ENCODE measurements at places on chromosomes 11 and 22.

GRCh38 chr11:108913204-108913603 is 248.3 kb downstream of the DDX10 start:
- DNase-seq, result no peak

DNA sequence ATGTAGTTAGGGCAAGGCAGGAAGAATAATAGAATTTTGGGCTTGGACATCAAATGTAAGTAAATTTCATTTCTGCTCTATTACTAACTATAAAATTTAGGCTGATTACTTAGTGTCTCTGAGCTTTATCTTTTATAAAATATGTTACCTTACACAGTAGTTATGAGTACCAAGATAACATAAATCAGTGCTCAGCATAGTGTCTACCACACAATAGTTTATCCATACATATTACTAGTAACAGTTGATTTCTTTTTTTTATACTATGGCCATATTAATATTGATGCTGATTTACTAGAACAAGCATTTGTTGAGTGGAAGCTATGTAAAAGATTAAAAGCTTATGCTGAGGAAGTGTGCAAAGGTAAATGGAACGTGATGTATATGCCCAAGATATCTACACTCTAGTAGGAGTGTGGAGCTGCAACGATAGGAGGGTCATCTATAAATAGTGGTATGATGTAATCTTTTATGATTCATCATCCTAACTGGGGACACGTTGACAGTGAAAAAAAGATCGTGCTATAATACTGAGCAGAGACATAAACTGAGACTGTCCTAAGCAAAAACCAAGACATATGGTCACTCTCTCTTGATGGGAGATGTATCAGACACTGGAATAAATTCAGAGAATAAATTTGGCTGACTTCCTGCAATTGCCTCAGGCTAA is 8.7 kb upstream of the SLC5A12 start:
- DNase-seq, result no peak

GRCh38 chr11:36191941-36192340 is 97.3 kb downstream of the COMMD9 start:
- DNase-seq, result no peak

DNA sequence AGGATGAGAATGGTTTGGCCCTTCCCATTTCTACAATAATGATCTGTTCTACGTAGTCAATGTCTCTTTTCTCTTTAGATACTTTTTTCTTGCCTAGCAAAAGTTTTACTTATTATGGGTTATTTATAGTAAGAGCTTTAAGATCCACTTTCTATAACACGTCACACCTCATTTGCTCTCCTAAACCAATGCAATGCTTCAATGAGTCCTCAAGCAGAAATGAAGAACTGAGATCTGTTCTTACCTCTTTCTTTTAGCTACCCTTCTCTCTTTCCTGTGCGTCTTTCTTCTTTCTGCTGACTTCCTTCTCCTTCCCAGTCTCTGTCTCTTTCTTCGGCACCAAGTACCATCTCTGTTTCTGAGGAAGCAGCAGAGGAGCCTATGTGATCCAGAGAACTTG is 61.8 kb downstream of the SNX19 start:
- no peak for DNase-seq

- DNase-seq, result no peak
Measured at GRCh38 chr11:95692526-95693260, 96.9 kb downstream of the FAM76B start.

DNA sequence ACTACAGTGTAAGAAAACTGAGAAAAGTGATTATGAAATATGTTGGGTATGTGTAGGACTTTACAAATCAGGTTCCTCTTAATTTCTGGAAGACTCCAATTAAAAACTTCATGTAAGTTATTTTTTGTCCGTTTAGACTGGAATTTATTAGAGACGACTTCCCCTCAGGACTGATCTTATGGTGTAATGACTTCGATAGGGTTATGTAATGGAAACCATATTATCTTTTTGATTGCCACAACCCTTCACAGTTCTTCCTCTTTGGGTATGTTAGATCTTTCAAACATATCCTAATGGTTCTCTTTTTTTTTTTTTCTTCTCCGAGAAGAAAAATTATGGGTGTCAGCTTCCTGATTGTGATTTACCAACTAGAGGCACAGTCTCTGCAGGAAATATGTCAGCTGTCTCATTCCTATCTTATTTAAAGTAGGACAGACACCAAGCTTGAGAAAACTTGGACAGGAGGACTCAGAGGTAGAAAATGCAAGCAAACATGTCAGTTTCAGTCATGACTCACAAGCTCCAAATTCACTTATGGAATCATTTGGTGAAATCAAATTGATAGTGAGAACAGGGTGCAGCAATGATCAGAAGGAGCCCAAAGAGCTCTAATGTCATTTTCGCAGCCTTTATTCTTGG is 11.1 kb upstream of the LDLRAD3 start:
- no peak for DNase-seq

DNA sequence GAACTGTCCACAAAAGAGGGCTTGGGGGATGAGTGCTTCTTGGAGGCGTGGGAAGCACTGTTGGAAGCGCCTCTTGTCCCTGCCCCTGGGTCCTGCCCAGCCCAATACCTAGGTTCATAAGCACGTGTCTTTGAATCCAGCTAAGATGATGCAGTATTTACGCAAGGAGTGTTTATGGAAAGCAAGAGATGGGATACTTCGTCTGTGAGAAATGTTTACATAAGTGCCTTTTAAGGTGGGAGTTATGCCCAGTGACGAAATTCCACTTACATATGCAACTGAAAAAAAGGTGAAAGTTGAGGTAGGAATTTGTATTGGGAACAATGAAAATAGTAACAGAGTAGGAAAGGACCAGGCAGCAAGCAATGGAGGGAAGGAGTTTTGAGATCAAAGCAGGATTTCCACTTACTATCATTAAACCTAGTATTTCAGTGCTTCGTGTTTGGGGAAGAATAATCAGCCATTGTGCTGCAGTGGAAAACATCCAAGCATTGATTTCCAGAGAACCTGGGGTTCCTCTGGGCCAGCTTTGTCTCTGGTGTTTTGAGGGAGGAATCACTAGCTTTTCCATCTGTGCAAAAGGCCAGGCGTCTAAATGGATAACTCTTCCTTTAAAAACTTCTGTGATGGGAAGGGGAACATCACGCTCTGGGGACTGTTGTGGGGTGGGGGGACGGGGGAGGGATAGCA is 115.3 kb upstream of the TTC12 start:
- no peak for DNase-seq
